NCI-H1436 treated with DMSO at 0.1 percent for 48 hours (cell line): ENCODE measurements at places on chromosomes 12 and 14.

DNA sequence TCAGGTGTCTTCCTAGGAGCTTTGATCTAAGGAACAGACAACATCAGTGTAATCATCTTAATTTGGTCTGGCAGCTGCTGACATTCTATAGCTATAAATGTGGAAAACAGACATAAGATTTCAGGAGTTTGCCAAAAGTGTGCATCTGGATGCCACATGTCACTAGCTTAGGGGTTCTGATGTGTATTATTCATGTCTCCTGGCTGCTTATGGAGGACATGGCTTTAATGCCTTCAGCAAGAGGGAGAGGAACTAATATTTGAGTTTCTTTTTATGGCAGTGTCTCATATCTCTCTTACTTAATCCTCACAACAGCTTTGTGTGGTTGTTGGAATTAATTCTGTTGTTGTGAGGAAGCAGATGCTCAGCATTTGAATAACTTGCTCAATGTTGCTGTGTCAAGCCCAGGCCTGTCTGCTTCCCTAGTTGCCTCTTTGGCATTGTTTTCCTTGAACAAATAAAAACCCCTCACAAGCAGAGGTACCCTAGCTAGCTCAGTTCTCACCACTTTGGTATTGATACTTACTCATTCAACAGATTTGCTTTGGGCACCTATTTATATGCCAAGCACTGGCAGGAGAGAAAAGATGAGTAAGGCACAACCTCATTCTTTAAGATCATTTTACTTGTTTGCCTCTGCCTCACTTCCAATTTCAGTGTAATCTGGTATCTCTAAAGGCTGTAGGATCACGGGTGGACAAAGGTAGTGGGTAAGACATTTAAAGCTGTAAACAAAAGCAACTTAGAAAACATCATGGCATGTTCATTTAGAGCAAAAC is 39.8 kb upstream of the EID3 start:
- peak; percentile 38 for DNase-seq

DNA sequence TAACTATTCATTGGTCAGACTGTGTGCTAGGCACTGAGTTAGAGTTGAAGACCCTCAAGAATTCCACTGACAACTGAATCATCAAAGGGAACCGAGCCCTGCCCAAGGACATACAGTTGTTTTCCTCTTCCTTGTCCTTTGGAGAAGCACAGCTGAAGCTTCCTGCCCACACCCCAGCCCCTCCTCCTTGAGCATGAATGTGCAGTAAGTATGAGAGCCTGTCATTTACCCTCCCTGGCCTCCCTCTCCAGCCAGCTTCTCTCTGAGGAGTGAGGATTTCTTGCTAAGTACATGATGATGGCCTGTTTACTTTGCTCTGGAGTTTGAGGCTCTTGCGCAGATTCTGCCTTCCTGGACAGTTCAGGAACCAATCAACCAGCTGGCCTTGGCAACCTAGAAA is 235.2 kb downstream of the CACNA1C start:
- DNase-seq, result no peak

GRCh38 chr12:82787016-82787415 is 100.3 kb downstream of the TMTC2 start:
- no peak for DNase-seq

DNA sequence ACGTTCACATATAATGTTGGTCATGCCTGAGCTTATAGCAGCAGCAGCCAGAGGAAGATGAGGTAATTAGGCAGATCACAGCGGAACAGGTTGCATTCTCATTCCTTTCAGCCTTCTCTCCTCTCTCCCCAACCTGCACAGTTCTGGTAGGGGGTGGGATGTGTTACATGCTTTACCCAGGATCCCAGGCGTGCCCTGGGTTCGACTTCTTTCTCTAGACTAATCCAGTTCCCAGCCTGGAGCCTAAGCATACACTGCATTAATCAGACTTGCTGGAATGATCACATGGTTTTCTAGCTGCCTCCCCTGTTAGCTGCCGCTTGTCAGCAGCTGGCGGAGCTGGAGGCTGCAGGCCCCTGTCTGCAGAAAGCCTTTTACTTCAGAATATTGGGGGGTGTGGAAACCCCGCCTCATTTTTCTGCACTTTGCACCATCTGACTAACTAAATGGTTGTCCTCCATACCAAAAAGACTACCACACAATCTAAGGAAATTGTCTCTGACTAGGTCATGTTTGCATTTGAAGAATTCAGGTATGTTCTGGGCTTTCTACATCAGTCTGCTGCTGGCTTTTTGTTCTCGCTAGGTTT is 46.0 kb upstream of the EVL start:
- no peak for DNase-seq

GRCh38 chr14:51180577-51180976 is 59.5 kb upstream of the TMX1 start:
- no peak for DNase-seq
